ENCODE measurements at places on chromosomes 2 and 18.

DNA sequence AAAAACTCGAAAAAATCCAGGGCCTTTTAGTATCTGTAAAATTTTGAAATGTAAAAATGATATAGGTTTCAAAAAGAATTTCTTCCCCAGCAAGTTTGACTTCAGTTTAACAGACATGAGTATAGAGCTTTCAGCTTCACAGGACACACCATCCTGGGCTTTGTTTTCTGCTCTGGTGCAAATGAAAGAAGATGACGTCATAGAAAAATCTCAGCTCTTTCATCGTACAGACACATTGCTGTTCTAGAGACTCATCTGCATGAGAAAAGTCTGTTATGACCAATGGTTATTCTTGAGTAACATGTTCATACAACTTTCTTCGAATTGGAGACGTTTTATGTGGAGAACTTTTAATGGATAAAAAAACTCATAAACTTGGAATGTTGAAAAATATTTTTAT is 111.7 kb upstream of the DYNAP start:
- DNase-seq: no peak

DNA sequence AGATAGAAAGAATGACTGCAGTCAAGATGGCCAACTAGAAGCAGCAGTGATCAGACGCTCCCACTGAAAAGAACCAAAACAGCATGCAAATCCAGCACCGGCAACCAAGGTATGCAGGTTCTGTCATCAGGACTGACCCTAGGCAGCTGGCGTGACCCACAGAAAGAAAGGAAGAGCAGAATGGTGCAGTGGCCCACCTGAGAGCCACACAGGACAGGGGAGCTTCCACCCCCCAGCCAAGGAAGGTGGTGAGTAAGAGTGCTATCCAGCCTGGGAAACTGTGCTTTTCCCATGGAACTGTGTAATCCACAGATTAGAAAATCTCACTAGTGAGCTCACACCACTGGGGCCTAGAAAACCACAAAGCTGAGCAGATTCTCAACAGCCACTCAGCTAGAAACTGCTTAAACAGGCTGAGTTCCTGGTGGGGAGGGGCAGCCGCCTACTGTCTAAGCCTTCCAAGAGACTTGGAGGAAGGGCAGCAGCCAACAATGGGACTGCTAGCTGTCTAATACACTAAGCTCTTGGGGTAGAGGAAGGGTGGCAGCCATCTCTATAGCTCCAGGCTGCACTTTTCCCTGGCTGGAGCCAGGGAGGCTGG is 127.9 kb downstream of the EVA1A start:
- no peak for DNase-seq

DNA sequence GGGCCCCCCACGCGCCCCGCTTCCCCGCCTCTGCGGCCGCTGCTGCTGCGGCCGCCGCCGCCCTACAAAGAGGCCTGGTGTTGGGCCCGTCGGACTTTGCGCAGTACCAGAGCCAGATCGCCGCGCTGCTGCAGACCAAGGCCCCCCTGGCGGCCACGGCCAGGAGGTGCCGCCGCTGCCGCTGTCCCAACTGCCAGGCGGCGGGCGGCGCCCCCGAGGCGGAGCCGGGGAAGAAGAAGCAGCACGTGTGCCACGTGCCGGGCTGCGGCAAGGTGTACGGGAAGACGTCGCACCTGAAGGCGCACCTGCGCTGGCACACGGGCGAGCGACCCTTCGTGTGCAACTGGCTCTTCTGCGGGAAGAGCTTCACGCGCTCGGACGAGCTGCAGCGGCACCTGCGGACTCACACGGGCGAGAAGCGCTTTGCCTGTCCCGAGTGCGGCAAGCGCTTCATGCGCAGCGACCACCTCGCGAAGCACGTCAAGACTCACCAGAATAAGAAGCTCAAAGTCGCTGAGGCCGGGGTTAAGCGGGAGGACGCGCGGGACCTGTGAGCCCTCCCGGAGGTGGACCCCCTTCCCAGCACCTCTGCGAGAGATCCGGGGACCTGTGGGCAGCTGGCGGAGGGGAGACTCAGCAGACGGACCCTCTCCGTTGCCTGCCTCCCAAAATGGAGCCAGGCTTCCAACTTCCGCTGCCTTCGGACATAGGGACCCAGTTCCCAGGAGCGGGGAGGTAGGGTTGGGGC is 1.9 kb downstream of the SP5 start:
- DNase-seq: no peak

- DNase-seq: no peak
Measured at GRCh38 chr2:37659723-37660122, 11.7 kb downstream of the CDC42EP3 start.

DNA sequence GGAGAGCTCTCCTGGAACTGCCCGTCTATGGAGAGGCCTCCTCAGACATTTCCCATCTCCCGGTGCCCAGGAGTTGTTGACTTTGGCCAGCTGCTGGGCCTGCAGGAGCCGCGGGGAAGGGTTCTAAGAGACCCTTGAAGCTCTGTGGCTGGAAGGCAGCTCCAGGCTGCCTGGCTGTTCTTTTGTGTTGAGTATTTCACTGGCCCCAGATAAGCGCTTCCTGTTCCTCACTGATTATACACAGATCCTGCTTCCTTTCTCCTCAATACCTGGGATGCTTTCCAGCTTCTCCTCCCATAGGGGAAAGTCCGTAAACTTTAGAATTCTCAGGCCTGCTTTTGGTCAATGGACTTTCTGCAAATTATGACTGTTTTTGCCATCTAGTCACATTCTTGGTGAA is 57.8 kb downstream of the TGOLN2 start:
- DNase-seq: no peak

DNA sequence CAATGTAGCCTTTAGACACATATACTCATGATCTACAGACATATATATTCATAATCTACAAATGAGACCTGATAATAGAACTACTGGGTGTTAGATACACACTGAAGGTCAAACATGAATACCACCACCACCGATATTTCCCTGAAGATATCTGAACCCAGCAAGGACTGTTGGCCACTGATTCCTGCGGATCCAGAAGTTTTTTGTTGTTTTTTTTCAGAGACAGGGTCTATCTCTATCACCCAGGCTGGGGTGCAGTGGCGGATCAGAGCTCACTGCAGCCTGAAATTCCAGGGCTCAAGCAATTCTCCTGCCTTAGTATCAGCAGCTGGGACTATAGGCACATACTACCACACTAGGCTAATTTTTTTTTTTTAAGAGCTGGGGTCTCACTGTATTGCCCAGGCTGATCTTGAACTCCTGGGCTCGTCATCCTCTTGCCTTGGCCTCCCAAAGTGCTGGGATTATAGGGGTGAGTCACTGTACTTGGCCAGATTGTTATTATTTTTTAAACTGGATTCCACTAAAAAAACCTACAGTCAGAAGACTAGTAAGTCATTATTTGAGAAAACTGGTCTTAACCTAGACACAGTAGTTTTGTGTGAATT is 1.8 kb downstream of the METTL5 start:
- no peak for DNase-seq

- DNase-seq: no peak
Measured at GRCh38 chr2:238881353-238882081, 33.6 kb downstream of the TWIST2 start.

DNA sequence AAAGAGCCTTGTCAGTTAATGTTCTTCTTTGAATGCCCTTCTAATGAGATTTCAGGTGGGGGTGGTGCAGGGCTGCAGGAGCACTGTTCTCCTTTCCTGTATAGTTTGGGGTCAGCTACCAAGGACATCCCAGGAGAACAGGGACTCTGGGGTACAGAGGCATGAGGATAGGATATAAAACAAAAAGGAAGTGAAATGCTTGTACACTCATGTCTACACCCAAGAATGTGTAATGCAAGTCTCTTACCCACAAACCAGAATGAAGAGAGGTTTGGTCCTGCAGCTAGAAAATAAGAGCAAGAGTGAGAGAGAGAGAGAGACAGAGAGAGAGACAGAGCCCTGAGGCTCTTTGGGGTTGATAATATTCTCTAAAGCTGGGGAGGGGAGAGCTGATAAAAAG is 151.8 kb upstream of the KCTD1 start:
- DNase-seq: no peak

DNA sequence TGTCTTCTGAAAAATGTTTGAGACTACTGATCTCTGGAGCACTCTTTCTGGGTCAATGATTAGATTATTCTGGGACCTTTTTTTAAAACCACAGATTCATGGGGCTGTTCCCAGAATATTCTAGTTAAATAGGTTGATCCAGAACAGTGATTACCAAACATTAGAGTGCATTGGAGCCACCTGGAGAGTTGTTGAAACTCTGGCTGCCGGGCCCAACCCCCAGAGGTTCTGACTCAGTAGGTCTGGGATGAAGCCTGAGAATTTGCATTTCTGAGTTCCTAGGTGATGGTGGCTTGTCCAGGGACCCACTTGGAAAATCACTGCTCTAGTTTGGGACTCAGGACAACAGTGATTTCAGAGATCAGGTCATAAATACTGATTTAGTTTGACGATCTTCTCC is 197.3 kb downstream of the PTPRM start:
- no peak for DNase-seq

DNA sequence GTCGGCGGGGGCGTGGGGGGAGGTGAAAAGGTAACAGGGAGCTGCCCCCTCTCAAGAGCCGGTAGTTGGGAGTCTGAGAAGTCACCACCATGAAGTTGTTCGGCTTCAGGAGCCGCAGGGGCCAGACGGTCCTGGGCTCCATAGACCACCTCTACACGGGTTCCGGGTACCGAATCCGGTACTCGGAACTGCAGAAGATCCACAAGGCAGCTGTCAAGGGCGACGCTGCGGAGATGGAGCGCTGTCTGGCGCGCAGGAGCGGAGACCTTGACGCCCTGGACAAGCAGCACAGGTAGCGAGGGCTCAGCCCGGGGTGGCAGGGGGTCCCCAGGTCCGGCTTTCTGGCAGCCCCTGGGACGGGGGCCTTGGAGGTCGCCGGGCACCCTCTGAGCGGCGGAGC is 47.1 kb upstream of the ZNF519 start:
- no peak for DNase-seq

DNA sequence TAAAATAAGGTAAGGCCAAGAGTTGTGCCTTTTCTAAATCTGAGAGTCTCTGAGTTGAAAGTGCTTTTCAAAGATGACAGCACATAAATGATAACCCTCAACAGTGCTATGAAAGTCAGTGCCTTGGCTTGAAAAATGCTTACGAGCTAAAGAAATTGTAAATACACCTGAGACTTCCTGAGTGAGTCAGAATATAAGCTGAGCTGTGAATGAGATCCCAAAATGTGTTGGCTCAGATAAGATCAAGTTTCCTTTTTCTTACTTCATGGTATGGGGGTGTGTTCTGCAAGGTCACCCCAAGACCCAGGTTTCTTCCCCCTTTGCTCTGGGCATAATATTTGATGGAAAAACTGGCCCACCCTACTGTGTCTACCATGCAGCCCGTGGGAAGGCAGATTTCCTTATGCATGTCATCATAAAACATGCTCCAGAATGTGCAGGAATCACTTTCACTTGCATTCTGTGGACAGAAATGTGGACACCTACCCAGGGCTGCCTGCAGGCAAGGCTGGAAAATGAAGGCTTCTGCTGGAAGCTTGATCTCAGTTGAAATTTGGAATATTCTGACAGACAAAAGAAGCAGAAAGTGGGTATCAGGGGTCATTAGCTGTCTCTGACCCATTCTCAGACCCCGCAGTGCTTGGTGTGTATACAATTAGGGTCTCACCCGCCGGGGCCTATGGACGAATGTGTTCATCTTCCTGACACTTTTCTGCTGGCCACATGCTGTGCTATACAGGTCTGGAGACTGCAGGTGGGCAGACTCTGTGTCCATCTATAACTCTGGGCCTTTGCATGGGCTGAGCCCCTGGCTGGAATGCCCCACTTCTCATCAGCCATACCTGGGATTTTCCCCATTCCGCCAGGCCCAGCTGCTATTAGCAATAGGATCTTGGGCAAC is 212.6 kb downstream of the SH3RF3 start:
- no peak for DNase-seq

- DNase-seq: no peak
Measured at GRCh38 chr2:56749152-56749752, 565.5 kb downstream of the CCDC85A start.

DNA sequence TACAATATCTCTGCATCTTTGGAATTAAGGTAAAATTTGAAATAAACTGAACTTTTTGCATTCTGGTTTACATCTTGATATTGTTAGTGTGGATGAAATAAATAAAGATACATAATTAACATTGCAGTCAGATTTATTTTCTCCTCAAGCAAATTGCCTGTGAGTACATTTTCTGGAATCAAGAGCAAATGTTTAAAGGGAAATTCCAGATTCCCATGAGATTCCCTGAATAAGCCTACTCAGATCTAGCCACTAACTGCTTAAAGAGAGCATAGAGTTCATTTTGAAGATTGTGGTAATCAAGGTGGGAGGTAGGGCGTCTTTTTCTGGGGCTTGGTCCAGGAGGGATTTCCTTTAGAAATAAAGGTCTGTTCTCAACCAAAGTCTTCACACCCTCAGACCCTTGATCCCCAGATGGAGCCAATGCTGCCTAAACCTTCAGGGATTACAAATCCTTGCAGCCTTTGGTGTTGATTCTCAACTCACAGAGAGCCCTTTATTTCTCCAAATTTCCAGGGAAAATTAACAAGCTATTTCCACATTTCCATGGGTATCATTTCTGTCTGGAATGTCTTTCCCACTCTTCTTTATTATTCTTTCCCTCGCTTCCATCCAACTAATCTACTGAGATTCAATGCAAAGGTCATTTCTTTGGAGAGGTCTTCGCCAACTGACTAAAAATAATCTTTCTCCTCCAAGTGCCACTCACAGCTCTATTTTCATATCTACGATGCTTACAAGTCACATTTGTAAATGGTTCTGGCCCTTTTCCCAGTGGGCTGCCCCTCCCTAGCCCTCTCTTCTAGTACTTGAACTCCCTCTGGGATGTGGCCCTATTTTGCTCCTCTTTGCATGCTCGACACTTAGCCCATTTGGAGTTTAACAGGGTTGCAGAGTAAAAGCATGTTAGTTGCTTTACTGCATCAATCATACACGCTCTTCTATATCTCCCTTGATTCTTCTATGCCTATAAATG is 79.8 kb upstream of the SPATS2L start:
- no peak for DNase-seq

GRCh38 chr2:15729709-15730544 is 138.3 kb downstream of the DDX1 start:
- DNase-seq: no peak

DNA sequence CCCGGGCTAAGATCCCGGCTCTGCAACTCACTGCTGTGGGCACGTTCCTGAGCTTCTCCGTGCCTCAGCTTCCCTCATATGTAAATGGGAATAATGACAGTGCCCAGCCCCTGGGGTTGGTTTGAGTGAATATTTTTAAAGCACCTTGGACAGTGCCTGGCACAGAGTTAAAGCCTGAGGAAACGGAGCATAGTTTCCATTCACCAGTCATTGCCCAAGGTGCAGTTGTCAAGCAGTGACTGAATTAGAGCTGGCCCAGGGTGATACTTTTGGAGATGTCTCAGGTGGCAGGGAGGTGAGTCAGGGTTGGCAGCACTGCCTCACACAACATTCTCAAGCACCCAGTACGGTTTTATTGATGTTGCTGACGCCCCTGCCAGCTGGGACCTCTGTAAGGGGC is 12.2 kb downstream of the TMEM177 start:
- DNase-seq: no peak
